ENCODE measurements at places on chromosomes 5 and 9. TPM values are rescaled to one million over a fixed set of nuclear protein-coding genes. Genes with fewer than 3 reads are reported as not detected.

DNA sequence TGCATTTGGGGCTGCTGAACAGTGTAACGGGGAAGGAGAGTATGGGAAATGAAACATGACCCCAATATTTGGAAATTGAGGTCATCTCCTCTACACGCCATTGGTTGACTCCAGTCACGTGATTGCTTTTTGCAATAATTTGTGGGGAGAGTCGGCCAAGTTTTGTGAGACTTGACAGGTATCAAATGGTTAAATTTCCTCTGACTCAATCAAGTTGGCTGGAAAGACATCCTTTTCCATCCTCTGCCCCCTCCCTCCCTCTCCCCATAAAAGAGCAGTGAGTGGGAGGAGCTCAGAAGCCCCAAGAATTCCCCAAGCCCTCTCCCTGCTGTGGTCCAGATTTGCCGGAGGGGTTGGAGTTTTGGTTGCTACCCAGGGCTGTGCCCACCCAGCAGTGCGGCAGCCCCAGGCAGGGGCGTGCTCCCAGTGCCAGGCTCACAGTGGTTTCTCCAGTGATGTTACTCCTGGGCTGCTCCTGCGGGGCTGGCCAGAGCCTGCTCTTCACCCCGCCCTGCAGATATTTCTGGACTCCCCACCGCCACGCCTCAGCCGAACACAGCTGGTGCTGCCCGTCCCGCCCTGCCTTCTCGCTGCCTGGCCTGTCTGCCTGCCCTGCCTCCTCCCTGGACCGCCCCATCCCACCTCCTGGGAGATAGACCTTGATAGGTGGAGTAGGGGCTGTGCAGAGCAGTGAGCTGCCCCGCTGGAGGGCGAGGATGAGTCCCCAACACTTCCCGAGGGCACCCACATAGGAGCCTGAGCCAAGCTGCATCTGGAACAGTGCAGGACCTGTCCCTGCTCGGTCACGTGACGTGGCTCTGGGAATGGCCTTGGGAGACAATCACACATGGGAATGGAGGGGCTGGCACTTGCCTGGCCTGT is 3.4 kb downstream of the COL5A1 start:
- no peak for DNase-seq

Gene UAP1L1
- 5.5 TPM for total RNA-seq

DNA sequence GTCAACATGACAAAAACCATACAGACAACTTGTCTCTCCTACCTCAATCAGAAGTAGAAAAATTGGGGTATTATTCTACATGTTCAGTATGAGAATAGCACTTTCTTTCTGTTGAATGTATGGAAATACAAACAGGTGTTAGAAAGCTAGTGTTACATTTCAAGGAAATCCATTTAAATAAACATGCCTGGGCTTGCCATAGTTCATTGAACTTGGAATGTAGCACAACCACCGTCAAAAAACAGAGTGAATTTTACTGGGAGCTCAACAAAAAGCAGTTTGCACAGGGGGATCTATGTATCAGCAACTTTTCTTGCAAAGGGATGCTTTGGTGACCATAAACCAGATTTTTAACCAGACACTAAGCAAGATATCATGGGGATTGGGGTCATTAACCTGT is 307.9 kb upstream of the SMARCA2 start:
- no peak for DNase-seq

DNA sequence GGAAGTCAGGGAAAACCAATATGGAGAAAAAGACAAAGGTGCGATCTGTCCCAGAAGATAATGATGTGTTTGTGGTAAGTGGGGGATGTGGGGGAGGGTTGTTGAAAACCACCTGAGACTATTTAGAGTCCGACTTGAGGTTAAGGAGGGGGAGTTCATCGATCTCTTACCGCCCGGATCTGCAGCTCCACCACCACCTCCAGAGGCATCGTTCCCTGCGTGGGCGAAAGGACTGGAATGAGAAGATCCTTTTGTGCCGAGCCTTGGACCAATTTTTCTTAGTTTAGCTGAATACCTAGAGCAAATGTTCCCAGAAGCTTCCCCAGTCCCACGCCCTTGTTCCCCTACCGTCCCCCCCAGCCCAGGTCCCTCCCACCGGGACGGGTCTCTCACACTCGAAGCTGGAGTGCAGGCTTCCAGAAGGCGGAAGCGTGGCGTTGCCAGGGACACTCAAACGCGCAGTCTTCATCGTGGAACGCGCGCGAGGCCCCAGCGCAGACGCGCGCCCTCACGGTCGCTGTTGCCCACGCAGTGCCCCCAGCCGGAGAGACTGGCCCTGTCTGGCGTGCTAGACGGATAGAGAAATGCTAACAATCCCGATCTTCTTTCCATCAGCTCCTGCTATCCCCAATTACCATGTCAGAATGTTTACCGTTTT is at the start of gene SPATA6L:
SPATA6L (minus strand) TSS at position 439 of the 658 bp plus-strand sequence; CDS start at position 209, 230 bp downstream.
- DNase-seq: peak; percentile 61

Gene ANKRD31
- 0.59 TPM for total RNA-seq

Gene PAEP
- total RNA-seq: not detected
